NCI-H2081 (cell line): ENCODE measurements at places on chromosomes 4 and X.
A peak's percentile ranks its signal among the peaks of the same experiment; 100 is the strongest.

- no peak for DNase-seq
Observed at GRCh38 chrX:80285131-80285773, 135.0 kb upstream of the TENT5D start.

DNA sequence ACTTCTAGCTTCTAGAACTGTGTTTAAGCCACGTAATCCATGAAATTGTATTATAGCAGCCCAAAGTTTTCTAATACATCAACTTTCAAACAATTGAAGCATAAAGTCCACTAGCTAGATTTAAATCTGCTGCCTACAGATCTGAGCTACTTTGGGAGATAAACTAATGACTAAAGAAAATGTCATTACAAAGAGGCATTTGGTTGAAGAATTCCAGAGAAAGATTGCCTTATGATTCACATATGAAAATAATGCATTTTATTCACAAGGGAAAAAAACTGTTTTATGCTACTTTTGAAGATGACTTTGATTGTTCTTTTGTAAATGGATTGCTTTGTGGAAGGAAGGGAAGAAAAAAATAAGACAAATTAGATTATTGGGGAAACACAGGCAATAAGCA lies 124.1 kb upstream of the SLIT2 start:
- no peak for DNase-seq

- DNase-seq = no peak
Observed at GRCh38 chrX:2766906-2767305, 15.1 kb downstream of the XG start.

DNA sequence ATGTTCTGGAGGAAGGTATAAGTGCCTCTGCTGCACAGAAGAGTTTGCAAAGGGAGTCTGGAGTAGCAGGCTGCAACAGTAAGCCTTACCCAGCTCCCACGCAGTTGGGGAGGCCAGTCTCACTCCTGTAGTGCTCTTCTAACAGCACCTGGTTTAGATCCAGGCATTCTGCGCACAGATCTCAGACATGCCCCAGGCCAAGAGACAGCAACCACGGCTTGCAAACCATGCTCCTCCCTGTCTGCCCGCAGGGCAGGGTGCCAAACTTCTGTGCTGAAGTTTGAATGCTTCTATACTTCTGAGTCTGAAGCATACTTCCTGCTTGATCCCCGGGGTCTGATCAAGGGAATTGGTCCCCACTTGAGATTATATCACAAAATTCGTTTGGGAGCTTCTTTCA lies 106.3 kb downstream of the LINC00632 start:
- DNase-seq = no peak

DNA sequence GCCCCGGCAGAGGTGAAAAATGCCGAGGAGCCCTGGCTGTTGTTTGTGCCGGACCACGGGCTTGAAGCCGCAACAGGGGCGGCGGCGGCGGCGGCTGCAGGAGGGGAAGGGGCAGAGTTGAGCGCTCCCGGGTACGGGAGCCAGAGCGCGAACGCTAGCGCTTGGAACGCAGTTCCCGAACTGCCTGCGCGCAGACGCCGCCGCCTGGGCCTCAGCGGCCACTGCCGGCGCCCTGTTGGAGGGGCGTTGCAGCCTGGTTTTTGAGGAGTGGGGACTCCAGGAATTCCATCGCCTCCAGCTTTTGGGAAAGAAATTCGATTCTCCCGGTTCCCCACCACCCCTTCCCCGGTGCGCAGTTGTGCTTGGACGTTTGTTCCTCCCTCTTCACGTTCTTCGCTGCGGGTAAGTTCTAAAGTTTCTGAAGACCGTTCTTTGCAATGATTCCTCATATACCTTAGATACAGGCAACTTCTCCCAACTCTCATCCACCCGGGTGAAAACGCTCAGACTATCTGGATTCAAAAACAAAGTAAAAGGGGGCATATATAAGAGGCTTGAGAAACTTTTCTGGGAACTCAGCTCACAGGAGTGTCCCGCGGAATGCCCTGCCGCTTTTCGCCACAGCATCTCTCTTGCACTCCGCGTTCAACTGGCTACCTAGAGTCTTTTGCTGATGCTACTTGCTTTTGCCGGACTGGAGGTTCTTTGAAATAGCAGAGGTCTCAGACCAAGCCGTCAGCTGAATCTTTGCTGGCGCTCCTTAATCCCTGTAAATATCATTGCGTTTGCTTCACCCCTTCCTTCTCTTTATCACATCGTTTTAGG lies 1.0 kb downstream of the FAT4 start:
- DNase-seq = peak; percentile 27

DNA sequence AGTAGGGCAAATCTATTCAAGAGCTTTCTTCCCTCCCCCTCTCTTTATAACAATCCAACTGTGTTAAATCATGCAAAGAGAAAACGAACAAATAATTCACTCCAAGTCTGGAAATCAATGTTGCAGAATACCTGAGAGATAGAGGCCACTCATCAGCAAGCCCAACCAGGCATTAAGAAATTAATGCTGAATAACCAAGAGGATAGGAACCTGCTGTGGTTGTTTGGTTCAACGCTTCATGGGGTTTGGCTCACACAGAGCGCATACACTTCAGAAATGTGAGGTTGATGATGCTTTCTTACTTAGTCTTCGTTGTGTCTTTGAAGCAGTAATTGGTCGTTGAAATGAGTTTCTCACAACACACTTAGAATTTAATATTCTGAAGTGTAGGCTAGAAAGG lies 1540.0 kb upstream of the PABPC4L start:
- no peak for DNase-seq

GRCh38 chr4:34066126-34066525 lies 2178.2 kb downstream of the ARAP2 start:
- no peak for DNase-seq

DNA sequence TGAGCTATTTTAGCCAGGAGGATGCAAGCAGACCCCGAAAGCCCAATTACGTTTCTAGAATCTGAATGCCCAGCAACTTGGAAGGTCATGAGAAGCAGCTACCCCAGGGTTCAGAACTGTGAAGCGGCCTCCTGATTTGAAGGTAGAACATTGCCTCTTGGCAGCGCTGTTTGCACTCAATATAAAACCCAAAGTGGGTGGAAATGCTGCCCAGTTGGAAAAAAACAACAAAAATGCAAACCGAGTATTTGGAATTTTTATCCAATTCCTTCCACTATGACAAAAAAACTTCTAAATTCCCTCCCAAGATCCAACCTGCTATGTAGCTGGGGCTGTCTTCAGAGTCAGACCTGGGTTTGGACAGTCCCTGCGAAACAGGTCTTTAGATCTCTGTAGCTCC lies 103.3 kb upstream of the RBPJ start:
- DNase-seq = no peak

GRCh38 chr4:114879916-114880669 lies 233.3 kb downstream of the NDST4 start:
- peak; percentile 83 for DNase-seq

GRCh38 chrX:32448320-32448719 lies 763.0 kb downstream of the DMD start:
- no peak for DNase-seq

DNA sequence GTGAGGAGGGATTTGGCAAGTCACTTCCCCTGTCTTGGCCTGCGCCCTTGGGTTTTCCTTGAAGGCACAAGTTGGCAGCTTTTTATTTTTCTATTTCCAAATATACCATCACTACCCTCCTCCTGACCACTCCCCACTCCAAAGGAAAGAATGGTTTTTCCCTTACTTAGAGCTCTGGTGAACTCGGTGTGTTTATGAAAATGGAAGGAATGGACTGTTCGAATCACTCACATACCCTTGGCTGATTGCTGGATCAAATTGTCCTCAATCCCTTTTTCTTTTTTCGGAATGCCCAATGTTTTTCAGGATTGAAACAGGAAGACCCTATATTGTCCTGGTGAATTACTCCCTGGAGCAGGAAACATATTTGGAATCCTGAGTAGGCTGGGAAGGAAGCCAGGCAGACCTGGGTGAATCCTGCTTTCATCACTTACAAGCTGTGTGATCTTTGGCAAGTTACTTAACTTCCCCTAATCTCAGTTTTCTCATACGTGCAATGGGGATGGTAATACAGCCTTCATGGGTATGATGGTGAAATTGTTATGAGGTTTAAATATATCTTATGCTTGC lies 70.7 kb downstream of the RTL5 start:
- DNase-seq = no peak

DNA sequence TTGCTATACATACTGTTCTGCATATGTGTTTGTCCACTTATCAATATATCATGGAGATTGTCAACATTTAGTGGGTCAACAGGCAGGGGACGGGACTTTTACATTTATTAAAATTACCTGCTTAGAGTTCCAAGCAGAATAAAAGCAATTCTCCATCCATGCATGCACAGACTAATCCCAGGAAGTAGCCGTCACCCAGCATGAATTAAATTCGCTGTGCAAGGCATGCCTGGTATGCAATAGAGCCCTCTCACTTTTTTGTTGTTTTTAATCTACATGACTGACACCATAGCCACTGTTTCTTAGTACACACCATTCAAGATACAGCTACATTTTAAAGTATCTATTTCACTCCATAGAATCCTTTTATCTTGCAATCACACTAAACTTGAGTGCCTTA lies 108.9 kb downstream of the USP46 start:
- DNase-seq = no peak

DNA sequence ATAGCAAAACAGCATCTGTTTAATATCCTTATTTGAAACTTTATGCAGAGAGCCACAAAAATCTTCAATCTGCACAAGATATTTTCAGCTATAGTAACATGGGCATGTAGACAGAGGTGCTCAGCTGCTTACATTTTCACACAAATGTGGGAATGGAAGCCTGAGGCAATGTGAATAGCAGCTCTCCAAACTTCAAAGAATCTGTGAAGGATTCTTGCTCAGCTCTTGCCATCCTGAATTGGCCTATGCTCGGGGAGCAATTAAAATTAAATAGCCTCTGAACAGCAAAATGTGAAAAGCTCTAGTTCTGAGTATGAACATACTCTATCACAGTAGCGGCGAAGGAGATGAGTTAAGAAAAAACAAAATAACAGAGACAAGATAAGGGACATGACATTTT lies 1523.8 kb downstream of the PCDH7 start:
- DNase-seq = no peak

- no peak for DNase-seq
Observed at GRCh38 chr4:8819473-8820177, 52.0 kb downstream of the HMX1 start.

- no peak for DNase-seq
Observed at GRCh38 chr4:170675568-170676262, 586.0 kb upstream of the AADAT start.

DNA sequence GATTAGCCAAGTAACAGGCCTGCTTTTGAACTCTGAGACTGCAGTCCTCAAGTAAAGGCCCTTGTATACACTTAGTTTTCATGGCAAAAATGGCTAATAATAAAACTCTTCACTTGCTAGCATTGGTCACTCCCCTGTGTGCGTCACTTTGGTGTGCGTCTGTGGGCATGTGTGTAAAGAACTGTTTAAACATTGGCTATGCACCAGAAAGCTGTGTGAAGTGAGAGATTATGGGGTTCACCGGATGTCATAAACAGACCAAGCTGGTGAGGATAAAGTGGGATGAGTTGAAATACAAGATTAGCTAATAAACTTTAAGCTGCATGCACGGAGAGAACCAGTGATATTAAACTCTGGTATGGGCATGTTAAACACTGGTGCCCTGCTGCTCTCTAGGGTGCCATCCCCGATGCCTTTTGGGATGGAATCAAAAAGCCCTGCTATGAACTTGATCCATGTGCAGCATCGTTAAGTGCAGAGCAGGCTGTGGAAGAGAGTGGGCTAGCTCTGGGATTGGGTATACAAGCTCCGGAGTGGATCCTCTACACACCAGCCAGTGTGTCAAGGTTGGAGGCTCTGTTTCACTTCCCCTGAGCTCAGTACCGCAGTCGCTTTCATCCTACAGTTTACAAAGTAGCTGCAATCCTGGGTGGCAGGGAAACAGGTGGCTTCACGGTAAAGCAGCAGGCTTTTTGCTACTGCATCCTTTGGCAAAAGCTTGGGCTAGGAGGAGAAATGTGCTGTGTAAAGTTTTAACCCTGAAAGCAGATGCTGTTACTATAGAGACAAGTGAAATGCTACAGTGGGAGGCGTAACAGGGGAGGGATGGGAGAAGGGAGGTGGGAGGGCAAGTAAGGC lies 108.3 kb upstream of the SLC4A4 start:
- no peak for DNase-seq

- DNase-seq = no peak
Observed at GRCh38 chr4:72319601-72320021, 249.4 kb downstream of the ADAMTS3 start.

- no peak for DNase-seq
Observed at GRCh38 chrX:6734844-6735634, 200.1 kb upstream of the VCX3A start.

DNA sequence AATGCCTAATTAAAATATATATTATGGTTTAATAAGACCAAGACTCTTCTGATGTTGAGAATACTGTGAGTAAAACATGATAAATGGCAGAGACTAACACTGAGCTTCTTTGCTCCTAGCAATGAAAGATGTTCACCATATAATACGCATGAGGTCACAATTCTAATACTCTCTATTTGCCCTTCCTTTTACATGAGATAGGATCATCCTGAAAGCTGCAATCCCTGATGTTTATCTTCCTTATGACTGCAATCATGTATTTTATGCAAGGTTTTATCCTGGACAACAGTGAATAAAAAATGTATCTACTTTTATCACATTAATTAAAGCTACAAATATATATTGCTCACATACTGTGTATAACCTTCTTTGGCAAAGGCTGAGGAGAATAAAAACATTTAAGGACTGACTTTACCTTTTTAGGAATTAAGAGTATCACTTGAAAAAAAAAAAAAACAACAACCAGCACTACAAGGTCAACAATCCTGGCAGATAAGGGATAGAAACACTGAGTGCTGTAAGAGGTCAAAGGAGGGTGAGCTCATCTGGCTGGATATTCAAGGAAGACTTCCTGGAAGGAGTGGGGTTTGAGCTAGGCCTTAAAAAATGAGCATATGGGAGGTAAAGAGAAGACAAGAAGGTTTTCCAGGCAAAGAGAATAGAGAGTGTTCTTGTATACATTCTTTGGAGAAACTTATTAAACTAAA lies 99.9 kb downstream of the AREG start:
- no peak for DNase-seq

DNA sequence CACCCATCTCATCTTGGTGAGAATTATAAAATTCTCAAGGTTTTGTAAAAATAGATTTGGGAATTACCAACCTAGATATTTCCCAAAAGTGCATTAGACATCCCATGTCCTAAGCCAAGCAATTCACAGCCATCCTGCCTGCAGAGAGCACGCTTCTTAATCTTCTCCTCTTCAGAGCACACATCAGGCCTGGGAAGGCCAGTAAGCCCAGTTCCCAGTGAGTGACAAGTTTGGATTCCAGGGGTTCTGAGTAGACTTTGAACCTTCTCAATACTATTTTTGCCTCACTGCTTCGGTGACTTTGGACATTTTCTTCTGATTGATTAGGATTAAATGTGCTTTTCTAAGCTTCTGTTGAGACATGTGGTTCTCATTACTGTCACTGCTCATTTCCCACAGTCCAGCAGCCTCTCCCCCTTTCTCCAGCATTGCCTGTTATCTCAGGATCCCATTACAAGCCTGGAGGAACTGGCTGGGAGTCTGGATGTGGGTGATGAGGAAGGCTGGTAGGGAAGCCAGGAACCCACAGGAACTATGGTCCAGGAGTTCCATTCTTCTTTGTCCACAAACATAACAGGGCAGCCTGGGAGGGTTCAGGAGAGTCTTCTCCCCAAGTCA lies 56.4 kb upstream of the TMEM150C start:
- no peak for DNase-seq
